ENCODE measurements at places on chromosomes 4 and X.

DNA sequence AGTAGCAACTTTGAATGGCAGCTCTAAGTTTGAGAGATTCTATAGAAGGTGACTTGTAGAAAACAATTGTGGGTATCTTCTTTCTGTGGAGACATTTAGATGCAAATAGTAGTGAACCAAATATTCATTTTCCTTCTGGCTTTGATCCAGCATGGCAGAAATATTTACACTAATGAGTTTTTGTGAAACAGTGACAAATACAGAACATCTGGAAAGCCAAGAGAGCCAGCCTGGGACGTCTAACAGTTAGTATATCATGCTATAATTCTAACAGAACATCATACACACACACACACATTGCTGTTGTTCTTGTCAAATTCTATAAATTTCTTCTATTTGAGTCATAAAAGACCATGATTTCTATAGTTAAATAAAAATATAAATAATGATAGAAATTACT, 1777.9 kb downstream of the ARAP2 start:
- DNase-seq = no peak

DNA sequence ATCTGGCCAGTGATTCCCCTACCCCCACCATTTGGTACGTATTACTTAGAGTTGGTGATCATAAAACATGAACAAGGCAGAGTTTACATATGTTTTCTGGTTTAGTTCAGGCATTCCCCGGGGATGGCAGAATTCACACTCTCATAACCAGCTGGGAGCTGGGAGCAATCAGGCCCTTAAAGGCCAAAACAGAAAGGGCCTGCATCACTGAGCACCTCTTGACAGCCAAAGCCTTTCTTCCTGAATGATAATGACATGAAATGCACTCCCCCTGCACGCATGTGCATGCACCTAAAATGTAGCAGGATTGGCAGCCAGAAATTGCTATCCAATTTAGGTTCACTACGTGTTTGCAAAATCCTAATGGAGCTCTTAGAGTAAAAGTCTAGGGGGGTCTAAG, 235.4 kb downstream of the GPC3 start:
- no peak for DNase-seq

GRCh38 chr4:135485371-135485770, 1283.8 kb upstream of the PABPC4L start:
- no peak for DNase-seq

- no peak for DNase-seq
Measured at GRCh38 chr4:26157541-26157940, 163.3 kb upstream of the RBPJ start.

- no peak for DNase-seq
Measured at GRCh38 chr4:31009926-31010325, 289.8 kb downstream of the PCDH7 start.

GRCh38 chrX:46588263-46588662, 14.7 kb downstream of the CHST7 start:
- no peak for DNase-seq

DNA sequence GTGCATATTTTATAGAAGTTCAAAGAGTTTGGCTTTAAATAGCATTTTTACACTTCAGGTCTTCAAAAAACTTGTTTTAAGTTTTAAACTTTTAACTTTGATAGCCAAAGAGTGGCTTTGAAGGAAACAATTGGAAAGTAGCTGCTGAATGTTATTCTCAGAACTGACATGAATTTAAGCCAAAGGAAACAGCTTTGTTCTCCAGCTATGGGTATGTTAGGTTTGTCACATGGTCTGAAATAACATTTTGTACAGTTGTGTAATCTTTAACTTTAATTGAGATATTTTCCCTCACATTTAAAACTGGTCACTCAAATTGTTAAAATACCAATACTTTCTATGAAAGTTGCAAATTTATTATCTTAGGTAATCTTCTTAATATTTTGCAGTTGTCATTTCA, 564.7 kb downstream of the IL15 start:
- DNase-seq = no peak

GRCh38 chr4:84258905-84259830, 239.9 kb downstream of the NKX6-1 start:
- DNase-seq = peak; percentile 34

GRCh38 chr4:124918559-124919122, 206.1 kb upstream of the ANKRD50 start:
- no peak for DNase-seq

- no peak for DNase-seq
Measured at GRCh38 chr4:142040043-142040442, 403.7 kb downstream of the IL15 start.

GRCh38 chr4:76011018-76011670, 3.8 kb upstream of the CXCL9 start:
- no peak for DNase-seq

DNA sequence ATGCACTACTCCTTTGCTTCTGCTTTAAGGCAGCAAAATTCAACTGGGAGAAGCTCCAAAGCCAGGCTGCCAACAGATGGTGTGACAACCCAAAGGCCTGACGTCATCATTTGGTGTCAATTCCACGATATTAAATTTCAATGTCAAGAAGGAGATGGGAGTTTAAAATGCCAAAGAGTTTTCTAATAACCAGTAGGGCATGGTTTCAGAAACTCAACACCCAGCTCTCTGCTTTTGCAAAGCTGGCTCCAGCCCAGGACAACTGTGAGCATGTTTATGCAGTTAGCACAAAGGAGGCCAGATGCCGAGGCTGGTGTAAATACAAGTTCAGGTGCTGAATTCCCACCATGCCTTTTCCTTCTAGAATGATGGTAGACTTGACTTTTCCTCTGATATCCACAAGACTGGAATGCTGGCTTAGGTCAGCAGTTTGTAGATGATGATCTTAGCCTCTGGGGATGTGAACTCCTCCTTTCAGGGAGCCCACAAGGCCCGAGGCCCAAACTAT, 67.3 kb downstream of the AFAP1 start:
- no peak for DNase-seq

GRCh38 chrX:46912603-46913491, 626 bp downstream of the JADE3 start:
- DNase-seq = peak; percentile 68

- DNase-seq = no peak
Measured at GRCh38 chrX:41236629-41237028, 97.3 kb upstream of the DDX3X start.

DNA sequence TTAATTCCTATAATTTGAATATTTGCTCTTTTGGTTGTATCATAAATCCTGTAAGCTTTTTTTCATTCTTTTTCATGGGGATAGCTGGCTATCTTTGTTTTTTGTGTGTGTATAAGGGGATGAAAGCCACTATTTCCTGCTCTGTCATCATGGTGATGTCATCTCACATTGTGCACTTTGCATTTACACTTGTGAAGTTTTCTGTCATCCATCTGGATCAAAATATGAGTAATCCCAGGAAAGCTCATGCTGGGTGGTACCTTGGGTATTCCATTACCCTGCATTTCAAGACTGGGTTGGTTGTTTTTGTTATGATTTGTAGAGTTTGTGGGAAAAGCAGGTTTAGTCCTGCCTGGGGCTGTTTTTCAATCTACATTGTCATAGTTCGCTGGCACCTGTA, 367.3 kb downstream of the CHIC1 start:
- no peak for DNase-seq

- no peak for DNase-seq
Measured at GRCh38 chr4:71065991-71066510, 72.6 kb downstream of the DCK start.

GRCh38 chr4:171441300-171441941, 371.8 kb upstream of the GALNTL6 start:
- no peak for DNase-seq

DNA sequence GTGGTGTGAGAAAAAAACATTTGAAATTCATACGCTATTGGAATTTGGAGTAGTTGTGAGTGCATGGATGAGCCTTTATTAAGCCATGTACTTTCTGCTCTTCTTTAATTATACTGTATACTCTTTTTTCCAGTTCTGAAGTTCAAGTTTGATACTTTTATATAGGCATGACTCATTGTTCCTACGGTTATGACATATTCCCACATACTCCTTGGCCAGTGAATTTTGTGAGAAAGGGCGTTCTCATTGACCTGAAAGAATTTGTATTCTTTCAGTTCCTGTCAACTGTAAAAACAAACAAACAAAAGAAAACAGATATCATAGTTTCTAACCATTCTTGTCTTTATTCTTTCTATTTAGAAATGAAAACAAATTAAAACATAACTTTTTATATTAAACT, 407.3 kb downstream of the MAPK10 start:
- no peak for DNase-seq

GRCh38 chrX:110863883-110864282, 68.3 kb upstream of the CHRDL1 start:
- no peak for DNase-seq

DNA sequence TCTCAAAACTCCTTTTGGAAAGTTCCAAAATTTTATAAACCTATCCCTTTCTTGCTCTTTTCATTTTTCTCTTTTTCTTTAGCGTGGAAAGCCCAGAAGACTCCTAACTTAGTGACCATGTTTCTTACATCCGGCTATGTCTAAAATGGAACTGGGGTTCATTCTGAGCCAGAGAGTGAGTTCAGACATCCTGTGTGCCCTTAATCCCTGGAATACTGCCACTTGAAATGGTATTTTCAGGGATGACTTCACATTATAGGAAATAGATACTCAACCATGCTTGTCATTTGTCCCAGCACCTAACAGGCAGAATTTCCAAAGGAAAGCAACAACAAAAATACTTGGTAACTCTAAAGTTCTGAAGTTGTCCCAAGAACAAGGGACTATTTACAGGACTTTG, 379.6 kb downstream of the ARHGAP24 start:
- no peak for DNase-seq

DNA sequence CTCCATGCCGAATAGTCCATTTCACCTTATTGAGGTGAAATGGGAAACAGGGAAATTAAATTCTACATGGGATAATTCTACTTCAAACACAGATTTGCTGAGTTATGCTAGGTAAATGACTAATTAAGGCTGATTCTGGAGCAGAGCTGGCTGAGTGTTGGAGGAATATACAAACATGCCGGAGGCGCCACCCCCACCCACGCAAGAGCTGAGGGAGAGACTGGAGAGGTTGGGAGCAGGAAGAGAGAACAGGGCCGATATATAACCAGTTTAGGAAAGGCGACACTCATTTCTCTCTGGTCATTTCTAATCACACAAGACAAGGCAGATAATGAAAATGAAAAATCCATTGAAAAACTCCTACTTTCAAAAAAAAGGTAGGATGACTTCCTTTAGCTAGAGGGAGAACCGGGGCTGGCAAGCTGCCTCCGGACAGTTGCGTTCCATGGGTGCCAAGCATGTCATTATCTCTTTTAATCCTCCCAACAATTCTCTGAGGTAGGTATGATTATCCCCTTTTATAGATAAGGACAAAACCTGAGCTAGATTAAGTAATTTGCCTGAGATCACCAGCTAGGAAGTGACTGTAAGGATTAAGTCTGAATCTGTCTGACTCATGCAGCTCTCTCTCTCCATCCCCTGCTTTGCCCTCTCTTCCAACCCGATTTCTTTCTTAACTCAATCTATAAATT, 27.6 kb upstream of the CFAP299 start:
- peak; percentile 24 for DNase-seq

DNA sequence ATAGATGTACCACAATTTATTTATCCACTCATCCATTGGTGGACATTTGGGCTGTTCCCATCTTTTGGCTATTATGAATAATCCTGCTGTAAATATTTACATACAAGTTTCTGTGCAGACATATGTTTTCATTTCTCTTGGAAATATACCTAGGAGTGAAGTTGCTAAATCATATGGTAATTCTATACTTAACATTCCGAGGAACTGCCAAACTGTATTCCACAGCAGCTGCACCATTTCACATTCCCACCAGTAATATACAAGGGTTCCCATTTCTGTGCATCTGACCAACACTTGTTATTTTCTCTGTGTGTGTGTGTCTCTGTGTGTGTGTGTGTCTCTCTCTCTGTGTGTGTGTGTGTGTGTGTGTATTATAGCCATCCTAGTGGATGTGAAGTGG, 15.4 kb upstream of the DOCK11 start:
- no peak for DNase-seq

DNA sequence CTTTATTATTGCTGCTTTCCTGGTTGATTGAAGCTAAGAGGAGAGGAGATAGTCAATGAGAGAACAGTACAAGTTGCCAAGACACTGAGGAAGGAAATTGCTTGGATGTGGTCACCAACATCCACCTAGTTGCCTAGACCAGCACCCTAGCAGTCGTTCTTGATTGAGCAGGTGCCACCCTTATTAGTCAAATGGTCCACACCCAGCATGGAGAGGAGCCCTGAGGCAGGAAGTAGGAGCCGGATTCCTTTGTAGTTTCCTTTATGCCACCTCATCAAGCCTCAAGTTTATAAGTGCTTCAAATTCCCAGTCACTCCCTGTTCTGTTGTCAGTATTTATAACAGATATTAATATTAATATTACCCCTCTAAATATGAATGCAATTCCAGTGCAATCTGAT, 19.1 kb downstream of the PAGE2 start:
- DNase-seq = no peak

- no peak for DNase-seq
Measured at GRCh38 chrX:154024271-154024670, 4.6 kb upstream of the IRAK1 start.

- peak; percentile 21 for DNase-seq
Measured at GRCh38 chr4:144954230-144954629, 143.8 kb downstream of the ANAPC10 start.

DNA sequence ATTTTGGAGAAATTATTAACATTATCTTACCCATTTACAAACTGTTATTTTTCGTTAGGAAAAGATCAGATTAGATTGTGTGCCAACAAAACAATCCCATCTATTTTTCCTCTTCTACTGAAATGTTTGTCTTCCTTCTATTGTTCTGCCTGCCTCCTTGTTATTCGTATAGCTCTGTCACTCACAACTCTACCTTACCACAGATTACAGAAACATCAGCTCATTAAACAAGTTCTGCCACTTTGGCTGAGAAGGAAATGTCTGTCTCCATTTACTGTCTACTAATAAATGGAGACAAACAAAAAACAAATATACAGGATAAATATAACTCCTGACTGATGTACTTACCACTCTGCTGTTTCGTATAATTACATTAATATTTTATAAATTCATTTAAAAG, 211.4 kb downstream of the ENOX2 start:
- no peak for DNase-seq

GRCh38 chr4:27019766-27020165, 159.1 kb downstream of the STIM2 start:
- no peak for DNase-seq

DNA sequence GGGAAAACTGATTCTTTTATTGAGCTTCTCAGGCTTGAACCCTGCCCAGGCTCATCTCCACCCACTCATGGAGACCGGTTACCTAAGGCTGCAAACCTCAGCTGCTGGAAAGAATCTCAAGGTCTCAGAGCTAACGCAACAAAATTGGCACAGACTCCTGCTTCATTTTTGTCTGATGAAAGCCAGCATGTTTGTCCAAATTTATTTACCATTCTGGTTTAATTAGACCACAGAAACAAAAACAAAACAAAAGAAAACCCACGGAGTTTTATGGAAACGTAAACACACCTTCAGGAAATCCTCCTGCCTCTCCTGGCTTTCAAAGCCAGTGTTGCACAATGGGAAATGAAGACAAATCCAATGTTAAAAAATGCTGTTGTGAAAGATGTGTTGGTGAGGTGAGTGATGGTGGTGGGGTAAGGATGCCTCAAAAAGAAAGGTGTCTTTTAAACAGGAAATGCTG, 56.4 kb upstream of the PDLIM3 start:
- no peak for DNase-seq

GRCh38 chrX:46180258-46180687, 364.9 kb downstream of the ZNF674 start:
- no peak for DNase-seq

- no peak for DNase-seq
Measured at GRCh38 chrX:66553973-66554372, 84.9 kb downstream of the EDA2R start.

GRCh38 chrX:68343551-68343950, 89.7 kb downstream of the OPHN1 start:
- DNase-seq = no peak

- no peak for DNase-seq
Measured at GRCh38 chr4:57291911-57292310, 181.7 kb upstream of the IGFBP7 start.

All from iPS-NIHi11 (cell line).